Heart left ventricle (tissue), 16 donors: ENCODE measurements at places on chromosomes 1 and 21. TPM values are rescaled to one million over a fixed set of nuclear protein-coding genes. Genes with fewer than 3 reads are reported as not detected.
A peak's percentile ranks its signal among the peaks of the same experiment; 100 is the strongest.

Gene FCMR
- 16.3 TPM for total RNA-seq

- peaks cover 31% of the 10 kb centered on the region for H3K4me1 ChIP-seq
- H3K36me3 ChIP-seq = no peaks in the 10 kb centered on the region
- H3K27me3 ChIP-seq = no peaks in the 10 kb centered on the region
- H3K27ac ChIP-seq = peak overlapping the region; percentile 24
These were observed 10.6 kb downstream of the GBP5 start for GRCh38 chr1:89261926-89262515.

Gene OR6K3
- not detected for total RNA-seq

DNA sequence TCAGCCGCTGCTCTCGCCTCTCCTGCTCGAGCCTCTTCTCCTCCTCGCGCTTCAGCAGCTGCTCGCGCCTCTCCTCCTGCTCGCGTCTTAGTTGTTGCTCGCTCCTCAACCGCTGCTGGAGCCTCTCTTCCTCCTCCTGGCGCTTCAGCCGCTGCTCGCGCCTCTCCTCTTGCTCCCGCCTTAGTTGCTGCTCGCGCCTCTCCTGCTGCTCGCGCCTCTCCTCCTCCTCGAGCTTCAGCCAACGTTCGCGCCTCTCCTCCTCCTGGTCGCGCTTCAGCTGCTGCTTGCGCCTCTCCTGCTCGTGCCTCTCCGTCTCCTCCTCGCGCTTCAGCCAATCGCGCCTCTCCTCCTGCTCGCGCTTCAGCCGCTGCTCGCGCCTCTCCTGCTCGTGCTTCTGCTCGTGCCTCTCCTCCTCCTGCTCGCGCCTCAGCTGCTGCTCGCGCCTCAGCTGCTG, 3.7 kb downstream of the TCHH start:
- H3K4me1 ChIP-seq = peaks cover 49% of the 10 kb centered on the region
- peaks cover 70% of the 10 kb centered on the region for H3K27me3 ChIP-seq
- no peaks in the 10 kb centered on the region for H3K36me3 ChIP-seq
- no peak overlapping the region for H3K27ac ChIP-seq

Gene DDAH1
- total RNA-seq = 18.0 TPM
